ENCODE measurements at places on chromosomes 13 and 19.

DNA sequence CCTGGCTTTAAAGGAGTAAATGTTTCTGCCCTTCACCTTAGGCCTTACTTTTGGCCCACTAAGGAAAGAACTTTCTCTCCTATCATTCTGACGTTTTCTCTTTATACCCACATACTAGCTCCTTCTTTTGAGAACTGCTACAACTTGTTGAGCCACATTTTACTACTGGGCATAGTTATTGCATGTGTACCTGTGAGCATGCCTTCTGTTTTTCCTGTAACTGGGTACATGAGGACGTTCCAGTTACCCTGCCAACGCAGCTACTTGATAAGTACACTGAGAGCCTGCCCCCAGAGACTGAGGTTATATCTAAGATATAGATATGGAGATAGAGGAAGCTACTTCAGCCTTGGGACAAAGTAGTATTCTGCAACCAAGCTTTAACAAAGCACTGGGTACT, 3.5 kb downstream of the CCDC169 start:
- DNase-seq = no peak

GRCh38 chr19:45676851-45677263, 8.8 kb downstream of the GIPR start:
- no peak for DNase-seq

- no peak for DNase-seq
Measured at GRCh38 chr13:94415500-94416237, 63.8 kb downstream of the DCT start.

DNA sequence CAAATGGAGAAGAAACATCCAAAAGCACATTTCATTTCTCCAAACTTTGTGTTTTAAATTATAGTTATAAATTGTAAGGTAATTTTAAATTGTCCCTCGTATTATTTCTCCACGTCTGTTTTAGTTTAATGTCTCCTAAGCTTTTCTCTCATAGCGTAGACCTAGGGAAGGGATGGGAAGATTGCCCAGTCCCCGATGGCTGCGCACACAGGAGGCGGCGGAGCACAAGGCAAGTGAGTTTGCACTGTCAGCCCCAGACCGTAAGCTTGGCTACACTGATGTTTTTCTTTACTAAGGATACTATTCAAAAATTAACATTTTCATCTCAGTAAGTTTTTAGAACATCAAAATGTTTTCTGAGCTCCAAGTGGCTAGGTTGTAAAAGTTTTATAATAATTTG, 72.3 kb downstream of the GPR12 start:
- no peak for DNase-seq

- DNase-seq = no peak
Measured at GRCh38 chr19:17475541-17476115, 5.3 kb downstream of the SLC27A1 start.

GRCh38 chr13:50167224-50167947, 152.1 kb downstream of the KCNRG start:
- DNase-seq = no peak

GRCh38 chr19:6005321-6006069, 27.6 kb upstream of the RANBP3 start:
- no peak for DNase-seq

DNA sequence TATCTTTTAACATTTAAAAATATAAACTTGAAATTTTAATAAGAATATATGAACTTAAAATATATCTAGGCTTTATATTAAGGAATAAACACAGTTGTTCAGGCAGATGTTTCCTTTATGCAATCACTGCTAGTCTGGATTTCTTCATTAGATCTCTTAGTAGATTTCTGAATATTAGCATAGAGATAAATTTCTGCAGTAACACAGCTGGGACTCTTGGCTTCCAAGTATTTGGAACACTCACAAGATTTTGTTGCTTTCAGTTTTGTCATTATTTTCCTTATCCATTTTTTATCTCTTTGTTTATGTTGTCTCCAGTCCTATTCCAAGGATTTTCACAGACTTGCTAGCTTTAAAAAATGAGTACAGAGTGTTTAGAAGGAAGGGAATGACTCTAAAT, 857.1 kb downstream of the GPC5 start:
- no peak for DNase-seq
